ENCODE measurements at places on chromosomes 2 and 18.
A peak's percentile ranks its signal among the peaks of the same experiment; 100 is the strongest.

DNA sequence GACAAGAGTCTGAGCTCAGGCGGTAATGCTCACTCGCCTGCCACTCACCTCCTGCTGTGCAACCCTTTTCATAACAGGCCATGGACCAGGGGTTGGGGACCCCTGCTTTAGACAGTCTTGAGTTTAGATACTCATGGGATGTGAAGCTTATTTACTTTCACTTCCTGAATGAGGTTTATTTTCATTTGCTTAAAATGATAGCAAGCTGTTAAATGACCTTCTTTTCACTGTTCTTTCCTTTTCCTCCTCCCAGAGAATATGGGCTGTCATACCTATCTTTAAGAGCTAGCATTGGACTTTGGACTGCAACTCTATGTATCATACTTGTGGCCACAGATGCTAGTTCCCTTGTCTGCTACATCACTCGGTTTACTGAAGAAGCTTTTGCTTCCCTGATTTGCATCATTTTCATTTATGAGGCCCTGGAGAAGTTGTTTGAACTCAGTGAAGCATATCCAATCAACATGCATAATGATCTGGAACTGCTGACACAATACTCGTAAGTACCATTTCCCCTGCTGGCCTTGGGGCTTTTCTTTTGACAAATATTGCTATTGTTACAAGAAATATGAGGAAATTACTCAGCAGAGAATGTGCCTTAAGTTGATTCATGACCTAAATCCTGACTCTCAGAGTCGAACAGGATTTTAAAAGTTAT lies 168.5 kb downstream of the DPP4 start:
- no peak for DNase-seq

- no peak for DNase-seq
Observed at GRCh38 chr2:147327613-147328012, 517.2 kb upstream of the ACVR2A start.

DNA sequence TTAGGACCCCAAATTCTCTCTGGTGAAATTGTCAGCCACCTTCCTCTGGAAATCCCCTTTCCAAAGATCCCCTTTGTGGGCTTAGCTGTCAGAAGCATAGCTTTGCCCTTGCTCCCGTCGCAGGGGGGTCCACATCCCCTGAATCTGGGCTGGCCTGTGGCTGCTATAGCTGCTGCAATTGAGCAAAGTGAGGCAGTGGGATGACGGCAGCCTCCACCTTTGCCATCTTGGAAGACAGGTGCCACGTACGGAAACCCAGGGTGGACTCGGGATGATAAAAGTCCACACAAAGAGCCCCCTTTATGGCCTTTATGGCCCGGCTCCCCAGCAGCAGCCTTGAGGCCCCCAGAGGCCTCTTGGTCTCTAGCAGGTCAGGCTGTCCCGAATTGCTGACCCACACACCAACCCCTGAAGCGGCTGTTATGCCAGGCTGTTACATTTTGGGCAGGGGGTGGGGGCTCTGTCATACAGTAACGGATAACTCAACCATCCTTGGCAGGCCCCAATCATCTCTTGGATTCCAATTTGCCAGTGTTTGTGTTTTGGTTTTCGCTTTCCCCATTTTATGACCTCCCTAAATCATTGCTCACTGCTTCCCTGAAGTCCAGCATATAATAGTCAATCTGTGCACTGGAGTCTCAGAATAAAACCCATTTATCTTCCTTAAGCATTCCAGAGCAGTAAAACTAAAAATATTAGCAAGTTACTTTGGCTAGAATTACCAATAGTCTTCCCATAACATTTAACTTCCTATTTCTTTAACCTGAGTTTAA lies 33.2 kb upstream of the ID2 start:
- DNase-seq = no peak

DNA sequence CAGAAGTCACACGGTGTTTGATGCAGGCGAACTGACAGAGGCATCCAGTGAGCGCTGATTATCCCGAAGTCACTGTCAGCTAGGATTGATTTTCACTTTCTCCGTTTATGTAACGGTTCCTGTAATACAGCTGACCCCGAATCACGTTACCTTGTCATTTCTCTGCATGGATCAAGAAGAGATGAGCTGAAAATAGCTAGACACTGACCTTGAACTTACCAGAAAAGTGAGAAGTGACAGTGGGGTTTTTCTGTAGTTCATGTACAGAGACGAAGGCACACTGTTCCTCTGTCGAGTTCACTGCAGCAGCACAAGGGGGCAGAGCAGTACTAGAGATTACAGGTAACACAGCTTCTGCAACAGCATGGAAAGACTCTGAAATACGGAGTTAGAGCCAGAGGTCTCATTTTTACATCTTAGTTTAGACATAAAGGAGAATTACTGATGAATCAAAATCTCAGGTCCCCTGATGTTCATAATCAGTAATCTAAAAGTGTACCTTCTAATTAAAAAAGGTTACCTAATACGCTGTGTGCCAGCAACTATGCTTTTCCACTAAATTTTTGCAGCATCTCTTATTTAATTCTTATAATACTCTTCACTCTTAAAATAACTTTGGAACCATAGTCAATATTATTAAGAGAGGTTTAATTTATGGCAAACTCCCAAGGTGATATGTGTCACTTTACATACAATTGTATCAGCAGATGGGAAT lies 33.1 kb downstream of the ARHGAP15 start:
- peak; percentile 43 for DNase-seq

DNA sequence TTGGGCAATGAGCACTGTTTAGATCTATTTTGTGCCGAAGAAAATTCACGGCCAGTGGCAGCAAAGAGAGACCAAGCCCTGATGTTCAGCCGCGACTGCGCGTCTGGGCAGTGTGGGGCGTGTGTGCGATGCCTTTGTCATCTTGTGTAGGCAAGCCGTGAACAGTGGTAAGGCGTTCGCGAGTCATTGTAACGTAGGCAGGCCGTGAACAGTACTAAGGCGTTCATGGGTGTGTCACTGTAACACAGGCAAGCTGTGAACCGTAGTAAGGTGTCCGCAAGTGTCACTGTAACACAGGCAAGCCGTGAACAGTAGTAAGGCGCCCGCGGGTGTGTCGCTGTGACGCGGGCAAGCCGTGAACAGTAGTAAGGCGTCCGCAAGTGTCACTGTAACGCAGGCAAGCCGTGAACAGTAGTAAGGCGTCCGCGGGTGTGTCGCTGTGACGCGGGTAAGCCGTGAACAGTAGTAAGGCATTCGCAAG lies 99.9 kb downstream of the NFATC1 start:
- DNase-seq = no peak

DNA sequence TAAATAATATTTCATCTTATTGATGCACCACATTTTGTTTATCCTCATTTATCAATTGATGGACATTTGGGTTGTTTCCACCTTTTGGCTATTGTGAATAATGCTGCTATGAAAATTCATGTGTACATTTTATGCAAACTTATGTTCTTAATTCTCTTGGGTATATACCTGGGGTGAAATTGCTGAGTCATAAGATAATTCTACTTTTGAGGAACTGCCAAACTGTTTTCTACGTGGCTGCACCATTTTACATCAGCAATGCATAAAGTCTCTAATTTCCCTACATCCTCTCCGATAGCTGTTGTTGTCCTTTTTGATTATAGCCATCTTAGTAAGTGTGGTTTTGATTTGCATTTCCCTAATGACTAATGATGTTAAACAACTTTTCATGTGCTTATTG lies 116.5 kb upstream of the DLX2 start:
- DNase-seq = no peak

GRCh38 chr2:108983061-108983460 lies 6.0 kb downstream of the EDAR start:
- no peak for DNase-seq

- no peak for DNase-seq
Observed at GRCh38 chr2:206713746-206714145, 4.5 kb downstream of the DYTN start.

GRCh38 chr2:25105336-25106085 lies 62.9 kb downstream of the POMC start:
- no peak for DNase-seq

DNA sequence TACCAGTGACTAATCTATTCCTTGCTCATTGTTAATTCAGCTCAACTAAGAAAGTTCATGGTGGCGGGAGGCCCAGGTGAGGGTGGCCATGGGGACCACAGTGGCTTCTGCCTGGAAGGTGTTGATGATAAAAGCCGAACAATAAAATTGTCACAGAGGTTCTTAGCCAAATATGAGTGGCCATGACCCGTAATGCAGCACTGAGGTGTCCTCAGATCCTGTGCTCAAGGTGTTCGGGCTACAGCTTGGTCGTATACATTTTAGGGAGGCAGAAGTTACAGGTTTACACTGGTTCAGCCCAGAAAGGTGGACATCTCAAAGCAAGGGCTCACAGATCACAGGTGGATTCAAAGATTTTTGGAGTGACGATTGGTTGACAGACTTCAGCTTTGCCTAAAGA lies 98.5 kb upstream of the SNTG2 start:
- no peak for DNase-seq

DNA sequence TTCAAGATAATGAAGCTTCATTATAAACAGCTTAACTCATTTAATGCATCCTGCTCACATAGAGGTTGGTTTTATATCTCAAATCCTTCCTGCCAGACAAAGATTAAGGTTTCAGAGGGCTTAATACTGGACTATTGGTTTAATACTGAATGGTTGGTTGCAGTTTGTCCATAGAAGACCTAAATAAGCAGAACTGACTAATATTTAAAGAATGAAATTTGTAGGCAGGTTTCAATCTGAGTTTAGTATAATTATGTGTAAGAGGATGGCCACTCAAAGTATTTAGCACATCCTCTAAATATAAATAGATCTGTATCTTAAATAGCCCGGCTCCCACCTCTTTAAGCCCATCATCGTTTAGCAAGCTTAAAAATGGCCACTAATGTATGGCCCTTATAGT lies 92.5 kb downstream of the EPB41L5 start:
- DNase-seq = no peak

GRCh38 chr18:73900106-73900835 lies 247.4 kb downstream of the FBXO15 start:
- no peak for DNase-seq

DNA sequence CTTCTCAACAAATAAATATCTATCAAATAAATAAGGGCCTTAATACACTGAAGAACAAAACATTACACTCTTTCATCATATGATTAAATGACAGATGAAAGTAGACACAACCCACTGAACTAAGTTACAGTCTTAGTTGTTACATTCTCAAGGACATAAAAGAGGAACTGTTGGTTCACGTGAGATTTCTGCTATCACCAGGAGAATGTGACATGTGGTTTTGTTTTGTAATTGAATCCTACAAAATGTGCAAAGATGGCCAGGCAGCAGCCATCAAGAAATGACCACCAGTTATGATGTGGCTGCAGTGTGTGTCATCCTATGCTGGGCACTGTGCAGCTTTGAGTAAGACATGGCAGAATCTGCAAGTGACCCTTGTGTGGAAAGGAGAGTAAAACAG lies 310.6 kb upstream of the PIK3C3 start:
- DNase-seq = no peak

DNA sequence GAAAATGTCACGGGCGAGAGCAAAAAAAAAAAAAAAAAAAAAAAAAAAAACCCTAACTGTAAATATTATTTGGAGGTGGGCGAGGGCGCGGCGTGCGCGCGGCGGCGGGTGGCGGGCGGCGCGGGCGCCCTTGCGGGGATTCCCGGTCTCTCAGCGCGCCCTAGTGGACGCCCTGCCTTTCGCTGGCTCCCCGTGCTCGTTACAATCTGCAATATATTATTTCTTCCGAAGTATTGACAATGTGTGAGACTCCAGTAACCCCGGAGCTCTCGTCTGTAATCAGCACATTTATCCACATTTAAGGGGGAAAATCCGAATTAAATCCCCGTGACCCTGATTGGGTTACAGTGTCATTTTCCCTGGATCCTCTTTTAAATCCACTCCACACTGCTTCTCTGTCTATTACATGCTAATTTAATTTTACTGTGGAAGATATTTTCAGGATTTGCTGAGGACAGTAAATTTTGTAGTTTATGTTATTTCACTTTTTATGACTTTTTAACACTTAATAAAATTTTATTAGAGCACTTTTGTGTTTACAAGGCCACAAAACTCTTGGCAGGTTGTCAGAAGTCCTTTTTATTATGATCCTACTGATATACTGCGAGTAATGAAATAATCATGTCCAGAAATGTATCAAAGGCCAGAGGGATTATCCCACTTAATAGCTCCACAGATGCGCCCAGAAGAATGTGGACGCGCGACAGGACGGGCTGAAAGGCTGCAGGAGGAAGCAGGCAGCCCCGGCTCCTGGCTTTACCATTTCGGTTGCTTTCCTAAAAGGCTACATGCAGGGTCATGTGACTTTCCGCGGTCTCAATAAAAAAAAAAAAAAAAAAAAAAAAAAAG lies 369.1 kb downstream of the MTX2 start:
- DNase-seq = peak; percentile 73

DNA sequence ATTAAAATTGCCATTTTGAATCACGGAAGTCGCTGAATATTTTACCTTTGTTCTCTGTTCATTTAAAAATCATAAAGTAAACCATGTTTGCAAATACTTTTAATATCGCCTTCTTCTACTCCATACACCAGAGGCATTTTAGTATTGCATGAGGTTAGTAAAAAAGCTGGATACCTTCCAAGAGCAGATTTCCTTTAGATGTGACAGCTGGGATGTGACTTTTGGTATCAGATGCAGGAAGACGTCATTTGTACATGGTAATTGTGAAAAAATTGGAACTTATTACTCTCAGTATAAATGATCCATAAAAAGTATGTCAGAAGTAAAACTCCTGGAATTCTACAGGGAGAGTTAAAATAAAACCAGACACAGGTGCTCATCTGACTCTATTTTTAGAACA lies 89.5 kb downstream of the SLC4A10 start:
- DNase-seq = no peak

GRCh38 chr18:69889009-69889408 lies 58.7 kb downstream of the CD226 start:
- no peak for DNase-seq

GRCh38 chr18:48417985-48418384 lies 8.8 kb upstream of the ZBTB7C start:
- no peak for DNase-seq

DNA sequence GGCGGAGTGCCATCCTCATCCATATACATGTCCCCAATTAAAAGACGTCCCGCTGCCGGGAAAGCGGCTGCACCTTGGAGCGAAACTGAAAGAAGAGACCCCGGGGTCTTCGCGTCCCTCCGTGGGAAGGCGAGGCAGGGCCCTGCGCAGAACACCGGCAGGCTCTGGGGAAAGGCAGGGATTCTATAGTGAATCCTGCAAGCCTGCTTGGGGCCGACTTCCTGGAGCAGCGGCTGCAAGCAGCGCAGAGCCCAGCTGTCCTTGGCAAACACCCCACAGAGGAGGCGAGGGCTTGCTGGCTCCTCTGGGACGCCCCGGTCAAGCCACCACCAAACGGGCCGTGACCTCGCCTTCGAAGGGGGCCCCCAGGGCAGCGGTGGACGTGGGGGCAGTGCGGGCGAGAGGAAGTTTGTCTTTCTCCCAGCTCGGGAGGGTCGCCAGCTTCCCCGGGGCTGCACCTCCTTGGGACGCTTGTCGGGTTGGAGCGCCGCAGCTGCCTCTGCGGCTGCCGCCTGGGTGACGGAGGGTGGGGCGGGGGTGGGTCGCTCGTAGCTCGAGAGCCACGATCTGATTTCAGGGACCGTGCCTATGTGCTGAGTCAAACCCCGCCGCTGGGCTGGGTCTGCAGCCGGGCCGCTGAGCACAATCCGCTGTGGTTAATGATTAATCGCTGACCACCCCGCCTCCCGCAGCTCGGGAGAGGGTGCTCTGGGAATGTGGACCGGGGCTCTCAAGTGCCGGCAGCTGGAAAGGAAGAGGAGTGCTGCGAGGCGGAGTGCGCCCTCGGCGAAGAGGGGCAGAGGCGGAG lies 486 bp upstream of the GPR39 start:
- DNase-seq = peak; percentile 29

Data from BE2C (cell line).